ENCODE measurements at places on chromosomes 12 and 14. TPM values are rescaled to one million over a fixed set of nuclear protein-coding genes. Genes with fewer than 3 reads are reported as not detected.

M6PR gene
- total RNA-seq: 223 TPM

- no peak for DNase-seq
These were observed 176.8 kb upstream of the FOXG1 start for GRCh38 chr14:28589792-28590191.

DNA sequence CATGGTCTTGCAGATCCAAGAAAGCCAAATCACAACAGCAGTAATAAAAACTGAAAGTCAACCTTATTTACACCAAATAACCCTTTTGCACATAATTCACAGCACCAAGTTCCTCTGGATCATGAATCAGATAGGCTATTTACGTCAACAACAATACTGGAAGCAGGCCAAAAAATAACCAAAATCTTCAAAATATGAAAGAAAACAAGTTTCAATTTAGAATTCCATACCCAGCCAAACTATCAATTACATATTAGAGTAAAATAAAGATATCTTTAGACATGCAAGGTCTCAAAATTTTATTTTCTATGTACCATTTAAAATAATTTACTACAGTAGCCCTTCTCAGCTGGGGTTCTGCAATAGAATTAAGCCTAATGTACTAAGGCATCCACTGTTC is 76.7 kb upstream of the BBS10 start:
- DNase-seq: no peak

DNA sequence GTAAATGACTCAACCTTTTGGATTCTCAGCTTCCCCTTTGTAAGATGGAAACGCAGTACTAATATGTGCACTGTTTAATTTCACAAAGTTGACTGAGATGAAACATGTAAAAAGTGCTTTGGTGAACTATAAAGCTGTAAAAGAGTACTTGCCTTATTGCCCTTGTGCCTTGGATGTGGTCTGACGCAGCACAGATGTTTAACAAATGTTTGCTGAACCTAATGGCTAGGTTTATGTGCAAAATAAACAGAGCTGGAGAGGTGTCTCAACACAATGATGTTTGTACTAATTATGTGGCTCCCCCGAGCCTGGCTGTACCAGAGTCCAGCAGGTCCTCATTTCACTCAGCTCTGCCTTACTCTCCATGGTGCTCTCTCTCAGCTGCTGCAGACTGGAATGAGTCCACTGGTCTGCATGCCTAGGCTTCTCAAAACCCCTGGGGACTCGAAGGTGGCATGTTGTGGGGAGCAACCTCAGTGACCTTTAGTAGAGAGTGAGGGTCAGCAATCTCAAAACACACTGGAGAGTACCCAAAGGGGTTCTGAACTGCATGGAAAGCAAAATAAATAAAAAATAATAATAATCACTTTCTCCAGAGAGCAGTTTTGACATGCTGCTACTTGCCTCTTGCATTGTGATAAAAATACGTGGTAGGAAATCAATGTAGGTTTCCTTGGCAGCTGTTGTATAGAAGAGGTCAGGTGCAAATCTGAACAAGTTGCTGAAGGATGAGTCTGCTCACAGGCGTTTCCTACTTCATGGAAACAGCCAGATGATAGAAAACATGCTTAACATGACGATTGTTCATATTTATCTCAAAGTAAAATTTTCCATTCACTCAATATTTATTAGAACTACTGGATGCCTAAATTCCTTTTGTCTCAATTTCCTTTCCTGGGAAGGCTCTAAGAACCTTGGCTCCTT is 8.5 kb upstream of the AMIGO2 start:
- peak; percentile 57 for DNase-seq

DNAI7 gene
- total RNA-seq: not detected

DNA sequence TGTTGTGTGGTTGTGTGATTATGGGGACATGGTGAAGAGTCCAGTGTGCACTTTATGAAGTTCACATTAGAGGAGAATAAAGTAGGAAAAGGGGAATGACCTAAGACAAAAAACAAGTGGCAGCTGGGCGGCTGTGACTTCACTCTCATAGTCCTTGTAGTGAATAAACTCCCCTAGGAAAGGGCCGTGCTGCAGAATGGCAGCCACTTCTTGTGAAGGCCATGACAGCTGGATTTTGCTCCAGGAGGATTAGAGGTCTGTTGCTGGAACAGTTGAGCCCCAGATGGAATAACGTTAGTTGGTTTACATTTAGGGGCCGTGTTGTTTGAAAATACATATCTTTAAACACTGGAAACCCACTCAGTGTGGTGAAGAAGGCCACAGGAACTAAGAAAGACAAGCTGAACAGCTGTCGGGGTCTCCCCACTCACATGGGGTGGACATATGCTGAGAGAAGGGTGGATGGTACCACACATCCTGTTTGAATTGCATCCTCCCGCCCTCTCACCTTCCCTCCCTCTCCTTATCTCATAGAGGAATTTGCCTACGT is 276.9 kb downstream of the CACNA1C start:
- no peak for DNase-seq

GPR65 gene
- not detected for total RNA-seq

- peak; percentile 44 for DNase-seq
These were observed 122.5 kb downstream of the WIF1 start for GRCh38 chr12:64998371-64999147.

KRT80 gene
- 27.3 TPM for total RNA-seq

- no peak for DNase-seq
These were observed at the start of gene GZMB for GRCh38 chr14:24634158-24634557. Gene GZMB (minus strand): TSS chr14:24634190. CDS start chr14:24634160, 30 bp downstream.

DNA sequence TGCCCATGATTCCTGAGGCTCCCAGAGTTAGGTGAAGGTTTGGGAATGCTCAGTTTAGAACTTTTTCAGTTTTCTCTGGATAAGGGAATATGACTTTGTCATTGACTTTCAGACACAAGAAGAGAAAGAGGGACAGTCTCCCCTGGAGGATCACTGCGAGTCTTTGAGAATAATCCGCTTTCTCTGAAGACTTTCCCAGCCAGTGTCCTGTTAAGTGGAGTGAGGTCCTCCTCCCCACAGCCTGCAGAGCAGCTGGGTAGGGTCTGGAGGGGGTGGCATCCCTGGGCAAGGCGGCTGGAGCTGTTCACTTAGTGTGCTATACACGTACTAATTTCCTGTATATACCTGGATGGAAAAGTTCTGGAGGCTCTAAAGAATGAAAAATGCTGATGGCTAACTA is 8.5 kb upstream of the RAB35 start:
- no peak for DNase-seq

SOAT2 gene
- total RNA-seq: not detected

CLEC4C gene
- not detected for total RNA-seq

- DNase-seq: no peak
These were observed 4.8 kb upstream of the TNS2 start for GRCh38 chr12:53044896-53045695.

DNA sequence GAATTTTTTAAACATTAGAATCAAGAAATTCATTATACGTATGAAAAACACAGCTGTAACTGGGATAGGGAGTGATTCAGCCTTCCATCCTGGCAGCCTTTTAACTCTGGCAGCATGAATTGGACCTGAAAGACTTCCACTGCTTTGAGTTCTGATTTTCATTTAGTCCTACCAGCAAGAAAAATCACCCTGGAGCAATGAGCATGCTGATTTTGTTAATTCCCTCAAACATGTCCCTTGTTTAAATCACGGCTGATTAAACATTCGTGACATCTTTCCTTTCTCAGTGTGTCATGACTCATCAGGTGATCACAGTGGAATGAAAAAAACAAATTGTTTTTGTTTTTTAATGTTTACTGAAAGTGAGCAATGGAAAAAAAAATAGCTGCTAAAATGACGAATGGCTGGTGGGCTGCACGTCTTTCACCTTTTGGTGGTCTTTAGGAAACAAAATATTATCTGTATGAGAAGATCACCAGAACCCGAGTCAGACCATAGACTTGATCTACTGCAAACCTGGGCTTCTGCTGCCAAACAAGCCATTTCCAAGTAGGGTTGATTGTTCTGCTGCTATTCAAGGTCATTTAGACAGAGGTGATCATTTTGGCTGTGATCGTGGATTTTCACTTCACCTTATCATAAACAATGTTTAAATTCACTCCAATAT is 67.0 kb upstream of the CAND1 start:
- peak; percentile 13 for DNase-seq

GRCh38 chr12:116861320-116861719 is 19.9 kb downstream of the HRK start:
- no peak for DNase-seq

FGF6 gene
- not detected for total RNA-seq

DNA sequence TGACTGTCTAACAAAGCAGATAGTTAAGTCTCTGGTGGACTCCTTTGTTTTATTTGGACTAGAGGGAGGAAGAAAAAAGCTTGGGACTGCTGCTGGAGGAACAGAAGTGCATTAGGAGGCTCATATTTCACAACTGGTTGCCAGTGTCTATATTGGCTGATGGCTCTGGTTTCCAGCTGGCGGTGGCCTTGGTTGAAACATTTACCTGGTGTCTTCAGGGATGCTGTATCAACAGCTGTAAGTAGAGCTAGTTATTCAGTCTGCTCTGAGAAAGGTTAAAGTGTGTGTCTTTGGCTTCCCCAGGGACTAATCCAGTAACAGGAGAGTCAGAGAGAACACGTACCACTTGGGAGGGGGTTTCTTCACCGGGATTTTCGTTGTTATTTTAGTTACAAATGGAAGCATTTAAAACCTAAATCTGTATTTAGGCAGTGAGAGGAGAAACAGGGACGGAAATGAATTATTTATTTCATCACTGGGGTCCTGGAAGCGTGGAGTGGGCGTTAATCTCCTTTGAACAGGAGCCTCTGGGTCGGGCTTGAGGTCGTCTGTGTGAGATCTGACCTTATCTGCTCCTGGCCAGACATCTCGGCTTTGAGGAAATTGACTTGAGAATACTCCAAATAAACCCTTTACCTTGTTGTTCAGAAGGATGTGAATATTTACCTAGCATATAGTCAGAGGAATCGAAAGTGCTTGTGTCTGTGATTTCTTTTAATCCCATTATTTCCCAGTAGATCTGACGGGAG is 149.9 kb downstream of the NRXN3 start:
- DNase-seq: no peak

DNA sequence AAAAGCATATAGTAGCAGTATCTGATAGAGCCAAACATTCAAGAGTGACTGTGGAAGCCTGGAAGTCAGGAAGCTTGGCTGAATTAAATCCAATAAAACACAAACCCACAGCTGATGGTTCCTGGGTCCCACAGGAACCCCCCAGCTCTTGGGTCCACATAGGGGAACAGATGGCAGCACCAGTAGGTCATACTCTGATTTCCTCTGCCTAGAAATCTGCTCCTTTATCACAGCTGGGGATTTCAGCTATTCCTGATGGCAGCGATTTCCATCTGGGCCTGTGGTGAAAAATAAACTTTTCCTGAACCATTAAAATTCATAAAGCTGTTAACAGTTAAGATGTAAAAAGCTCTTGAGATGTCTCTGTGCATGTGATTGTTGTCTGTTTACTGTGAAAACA is 202.0 kb upstream of the FRMD6 start:
- DNase-seq: no peak

- no peak for DNase-seq
These were observed 11.5 kb upstream of the ULK1 start for GRCh38 chr12:131882804-131883520.

EML1 gene
- total RNA-seq: 69.3 TPM

PSMD9 gene
- total RNA-seq: 132 TPM

- no peak for DNase-seq
These were observed 72.4 kb downstream of the IQSEC3 start for GRCh38 chr12:138898-139534.

DNA sequence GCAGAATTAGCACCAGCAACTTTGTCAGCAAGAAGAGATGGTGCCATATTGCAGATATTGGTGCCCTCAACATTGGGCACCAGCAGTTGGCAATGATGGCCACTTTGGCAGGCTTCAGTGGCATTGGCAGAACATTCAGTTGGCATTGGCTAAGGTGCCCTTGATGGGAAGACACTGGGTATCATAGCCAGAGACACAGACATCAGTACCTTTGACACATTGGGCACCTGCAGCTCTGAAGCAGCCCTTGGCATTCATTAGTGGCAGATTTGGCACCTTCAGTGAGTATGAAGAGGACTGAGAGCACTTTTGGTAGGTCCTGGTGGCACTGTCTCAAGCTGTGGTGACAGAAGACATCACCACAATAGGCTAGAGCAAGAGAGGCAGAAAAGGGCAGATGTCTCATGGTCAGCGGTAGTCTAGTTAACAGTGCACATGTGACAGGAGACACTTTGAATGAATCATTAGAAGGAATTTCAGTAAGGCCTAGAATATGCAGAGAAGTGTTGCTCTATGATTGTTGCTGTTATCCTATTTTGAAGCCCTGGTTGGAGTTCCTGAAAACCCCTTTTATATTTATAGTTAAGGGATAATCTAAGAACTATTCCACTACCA is 422.2 kb downstream of the APAF1 start:
- DNase-seq: no peak

DNA sequence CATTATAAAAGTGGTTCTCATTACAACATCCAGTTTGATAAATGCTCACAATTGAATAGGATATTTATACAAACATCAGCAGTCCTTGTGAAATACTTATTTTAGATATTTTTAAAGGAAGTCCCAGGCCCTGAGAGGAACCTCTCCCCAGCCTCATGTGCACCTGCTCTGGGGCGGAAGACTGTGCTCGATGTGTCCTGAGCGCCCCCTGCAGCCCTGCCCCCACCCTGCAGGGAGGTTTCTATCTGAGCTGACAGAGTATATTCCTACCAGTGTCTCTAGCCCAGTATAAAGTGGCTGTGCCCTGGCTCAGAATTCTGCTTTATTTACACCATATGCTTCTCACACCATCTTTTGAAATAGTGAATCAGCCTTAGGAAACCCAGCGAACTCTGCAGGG is 1349.1 kb downstream of the TMEM121 start:
- no peak for DNase-seq

DNA sequence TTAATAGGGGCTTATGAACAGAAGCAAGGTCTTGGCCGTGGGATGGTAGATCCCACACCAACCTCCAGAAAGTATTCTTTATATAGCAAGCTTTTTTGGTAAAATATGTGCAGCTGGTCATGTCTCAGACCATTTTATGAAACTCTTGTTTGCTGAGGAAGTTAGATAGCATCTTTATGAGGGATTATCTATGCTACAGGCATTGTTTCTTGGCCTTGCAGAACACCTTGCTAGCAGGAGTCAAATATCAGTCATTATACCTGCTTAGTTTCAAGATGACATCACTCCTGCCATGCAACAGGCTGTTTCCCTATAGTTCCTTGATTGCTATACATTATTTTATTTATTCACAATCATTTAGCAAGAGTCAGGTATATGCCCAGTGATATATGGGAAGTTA is 84.8 kb upstream of the LRFN5 start:
- no peak for DNase-seq

CIDEB gene
- 2.8 TPM for total RNA-seq

DNA sequence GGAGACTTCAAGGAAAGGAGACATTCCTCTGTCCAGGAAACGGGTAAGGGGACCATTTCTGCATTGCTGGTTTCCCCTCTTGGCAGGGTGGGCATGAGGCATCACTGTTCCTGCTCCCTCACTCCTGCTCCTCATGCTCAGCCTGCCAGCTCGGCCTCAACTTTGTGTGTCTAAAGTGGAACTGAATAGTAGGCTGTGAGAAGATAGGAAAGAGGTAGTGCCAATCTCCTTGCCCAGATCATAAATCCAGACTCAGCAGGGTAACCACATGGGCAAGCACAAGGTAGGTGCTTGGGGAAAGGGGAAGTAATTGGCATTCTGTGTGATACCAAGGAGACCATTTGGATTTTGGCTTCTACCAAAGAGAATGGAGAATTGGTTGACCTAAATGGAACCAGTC is 2.6 kb downstream of the LTB4R start:
- DNase-seq: no peak

- no peak for DNase-seq
These were observed 100.5 kb downstream of the SLC38A4 start for GRCh38 chr12:46725332-46725731.

CRIP2 gene
- total RNA-seq: 206 TPM

GRCh38 chr12:112124918-112125249 is 476 bp upstream of the TRAFD1 start:
- DNase-seq: no peak

GRCh38 chr14:76053572-76054355 is 68.2 kb downstream of the IFT43 start:
- DNase-seq: no peak

All from renal cortical epithelial cell (primary cell).